ENCODE measurements at places on chromosomes 1 and 21.
A peak's percentile ranks its signal among the peaks of the same experiment; 100 is the strongest.

- DNase-seq, result peak; percentile 49
Observed at GRCh38 chr1:150613061-150613920, 16.1 kb downstream of the ENSA start.

- no peak for DNase-seq
Observed at GRCh38 chr1:96080925-96081324, 640.7 kb upstream of the PTBP2 start.

GRCh38 chr1:155858800-155859233 lies 550 bp upstream of the SYT11 start:
- DNase-seq, result peak; percentile 47

DNA sequence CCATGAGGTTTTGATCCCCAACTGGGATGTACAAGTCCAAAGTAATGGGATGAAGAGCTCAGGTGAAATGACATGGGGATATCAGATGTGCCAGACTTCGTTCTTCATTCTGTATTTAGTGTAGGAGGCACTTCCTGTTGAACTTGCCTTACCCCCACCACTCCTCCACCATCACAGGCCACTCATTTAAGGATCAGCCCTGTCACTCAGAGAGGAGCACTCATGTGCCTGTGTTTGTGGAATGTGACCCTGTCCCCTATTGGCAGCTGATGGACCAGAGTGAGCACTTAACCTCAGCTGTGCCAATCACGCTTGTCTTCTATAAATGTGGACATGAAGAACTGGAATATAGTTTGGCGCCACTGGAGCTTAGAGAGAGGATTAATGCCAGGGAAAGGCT lies 91.4 kb upstream of the CTTNBP2NL start:
- no peak for DNase-seq

GRCh38 chr1:42250164-42250563 lies 84.9 kb downstream of the FOXJ3 start:
- DNase-seq, result no peak

GRCh38 chr1:119782631-119783325 lies 14.1 kb upstream of the HMGCS2 start:
- no peak for DNase-seq

GRCh38 chr1:229067546-229067945 lies 203.4 kb upstream of the RAB4A start:
- no peak for DNase-seq

DNA sequence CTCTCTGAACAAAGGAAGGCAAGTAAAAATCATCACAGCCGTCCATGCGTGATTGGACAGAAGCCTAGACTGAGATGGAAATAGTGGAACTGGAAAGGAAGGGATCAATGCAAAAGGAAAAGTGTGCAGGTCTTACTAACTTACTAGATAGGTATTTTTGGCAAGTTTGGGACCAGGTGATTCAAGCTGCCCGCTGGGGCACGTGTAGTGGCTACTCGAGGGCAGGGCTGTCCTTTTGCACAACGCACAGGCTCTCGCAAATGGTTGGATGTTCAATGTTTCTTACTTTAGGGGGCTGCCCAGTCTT lies 566 bp upstream of the ALG6 start:
- no peak for DNase-seq

DNA sequence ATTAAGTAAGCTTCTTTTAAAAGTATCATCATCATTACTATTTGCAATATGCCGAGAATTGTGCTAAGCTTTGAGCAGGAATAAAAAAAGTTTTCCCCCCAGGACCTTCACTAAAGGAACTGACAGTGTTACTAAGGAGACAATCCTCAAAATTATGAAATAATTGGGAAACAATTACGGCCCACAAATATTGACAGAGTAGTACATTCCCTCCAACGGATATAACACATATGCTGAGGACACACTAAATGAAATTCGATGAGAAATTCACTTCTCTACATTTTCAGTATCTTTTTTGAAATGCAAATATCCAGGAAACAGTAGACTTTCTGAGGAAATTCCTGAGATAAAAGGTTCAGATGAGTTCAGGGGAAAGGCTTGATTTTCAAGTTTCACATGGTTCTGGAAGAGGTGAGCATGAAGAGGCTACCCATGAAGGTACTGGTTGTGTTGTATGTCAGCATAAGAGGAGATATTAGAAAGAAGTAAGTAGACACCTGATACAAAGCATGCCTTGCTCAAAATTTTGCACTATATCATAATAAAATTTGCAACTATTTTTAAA lies 171.2 kb upstream of the NR5A2 start:
- no peak for DNase-seq

- DNase-seq, result no peak
Observed at GRCh38 chr1:173276922-173277800, 70.0 kb upstream of the TNFSF4 start.

DNA sequence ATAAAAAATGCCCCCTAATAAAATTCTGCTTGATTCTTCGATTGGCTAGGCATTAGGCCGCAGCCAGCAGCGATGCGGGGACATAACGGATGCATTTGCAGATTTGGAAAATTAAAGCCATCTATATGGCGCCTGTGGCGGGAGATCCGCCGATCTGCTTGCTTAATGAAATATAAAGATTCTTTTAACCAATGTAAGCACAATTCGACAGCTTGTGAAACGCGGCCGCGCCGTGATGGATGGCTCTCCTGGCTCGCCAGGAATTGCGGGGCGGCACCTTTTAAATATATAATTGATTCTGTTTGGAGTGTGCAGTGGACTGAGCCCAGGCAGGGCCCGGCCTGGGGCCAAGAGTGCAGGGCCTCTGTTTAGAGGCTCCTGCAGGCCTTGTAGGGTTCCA lies 8.0 kb downstream of the DMBX1 start:
- DNase-seq, result no peak

GRCh38 chr1:58158506-58159433 lies 387.8 kb downstream of the OMA1 start:
- DNase-seq, result no peak

GRCh38 chr1:4397196-4397595 lies 257.2 kb upstream of the AJAP1 start:
- no peak for DNase-seq

- no peak for DNase-seq
Observed at GRCh38 chr1:221310180-221310579, 430.9 kb downstream of the HLX start.

GRCh38 chr1:208747979-208748378 lies 503.8 kb upstream of the PLXNA2 start:
- no peak for DNase-seq

- DNase-seq, result no peak
Observed at GRCh38 chr21:45160198-45160597, 85.8 kb downstream of the ADARB1 start.

DNA sequence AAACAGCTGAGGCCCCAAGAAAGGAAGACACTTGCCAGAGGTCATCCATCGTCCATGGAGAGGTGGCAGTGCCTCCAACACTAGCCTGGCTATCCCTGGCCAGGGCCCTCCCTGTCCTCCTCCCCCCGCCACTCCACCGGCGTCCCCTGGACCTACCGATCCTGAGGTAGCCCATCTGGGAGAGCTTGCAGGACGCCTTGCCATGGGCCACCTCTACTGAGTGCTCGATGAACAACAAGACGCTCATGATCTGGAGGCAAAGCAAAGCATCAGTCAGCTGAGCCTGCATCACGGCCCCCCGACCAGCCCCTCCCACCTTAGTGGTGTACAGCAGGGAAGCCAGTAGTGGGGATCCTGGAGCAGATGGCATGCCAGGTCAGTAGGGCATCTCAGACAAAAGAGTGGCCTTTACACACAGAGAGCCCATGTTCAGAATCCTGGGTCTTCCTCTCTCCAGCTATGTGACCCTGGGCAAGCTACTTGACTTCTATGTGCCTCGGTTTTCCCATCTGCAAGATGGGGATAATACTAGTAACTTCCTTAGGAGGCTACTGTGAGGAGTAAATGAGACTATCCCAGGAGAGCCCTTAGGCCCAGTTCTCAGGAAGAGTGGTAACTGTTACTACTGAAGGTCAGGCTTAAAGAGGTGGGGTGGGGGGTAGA lies 15.1 kb downstream of the LAPTM5 start:
- DNase-seq, result no peak

GRCh38 chr1:242728696-242729095 lies 204.2 kb upstream of the PLD5 start:
- no peak for DNase-seq

GRCh38 chr1:7616953-7617352 lies 154.1 kb upstream of the VAMP3 start:
- DNase-seq, result no peak

- DNase-seq, result no peak
Observed at GRCh38 chr1:111792249-111792648, 36.5 kb downstream of the DDX20 start.

DNA sequence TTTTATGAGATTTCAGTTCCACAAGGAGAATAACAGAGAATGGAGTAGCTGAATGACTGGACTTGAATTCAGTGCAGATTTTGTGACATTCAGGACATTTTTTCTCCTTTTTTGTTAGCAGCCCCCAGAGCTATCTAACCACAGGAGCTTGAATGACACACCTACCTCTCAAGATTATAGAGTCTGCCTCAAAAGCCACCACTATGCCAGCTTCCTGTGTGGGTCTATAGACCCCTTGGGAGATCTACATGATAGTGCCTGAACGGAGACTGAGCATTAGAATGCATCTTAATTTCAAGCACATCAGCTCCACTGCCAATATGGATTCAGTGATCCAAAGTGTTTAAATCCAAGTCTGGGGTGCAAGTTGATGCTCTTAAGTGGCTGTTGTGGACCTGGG lies 74.4 kb upstream of the ZNF648 start:
- no peak for DNase-seq

DNA sequence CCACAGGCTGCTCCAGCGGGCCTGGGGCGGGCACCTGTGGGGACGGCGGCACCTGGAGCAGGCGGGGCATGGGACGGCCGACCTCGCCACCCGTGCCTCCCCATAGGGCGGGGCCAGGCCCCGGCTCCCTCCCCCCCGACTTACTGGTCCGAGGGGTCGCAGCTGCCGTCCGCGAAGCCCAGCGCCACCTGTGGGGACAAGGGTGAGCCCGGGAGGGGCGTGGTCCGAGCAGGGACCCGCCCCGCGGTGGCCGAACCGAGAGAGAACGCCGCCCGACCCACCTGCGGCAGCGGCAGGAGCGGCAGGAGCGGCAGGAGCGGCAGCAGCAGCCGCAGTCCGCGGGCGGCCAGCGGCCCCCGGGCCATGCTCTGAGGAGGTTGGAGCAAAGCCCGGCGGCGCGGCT lies at the start of gene TMEM52:
Gene TMEM52, minus strand, starts transcription at position 379 of the 403 bp plus-strand sequence. Its CDS starts 14 bp downstream, at position 365.
- DNase-seq, result no peak

DNA sequence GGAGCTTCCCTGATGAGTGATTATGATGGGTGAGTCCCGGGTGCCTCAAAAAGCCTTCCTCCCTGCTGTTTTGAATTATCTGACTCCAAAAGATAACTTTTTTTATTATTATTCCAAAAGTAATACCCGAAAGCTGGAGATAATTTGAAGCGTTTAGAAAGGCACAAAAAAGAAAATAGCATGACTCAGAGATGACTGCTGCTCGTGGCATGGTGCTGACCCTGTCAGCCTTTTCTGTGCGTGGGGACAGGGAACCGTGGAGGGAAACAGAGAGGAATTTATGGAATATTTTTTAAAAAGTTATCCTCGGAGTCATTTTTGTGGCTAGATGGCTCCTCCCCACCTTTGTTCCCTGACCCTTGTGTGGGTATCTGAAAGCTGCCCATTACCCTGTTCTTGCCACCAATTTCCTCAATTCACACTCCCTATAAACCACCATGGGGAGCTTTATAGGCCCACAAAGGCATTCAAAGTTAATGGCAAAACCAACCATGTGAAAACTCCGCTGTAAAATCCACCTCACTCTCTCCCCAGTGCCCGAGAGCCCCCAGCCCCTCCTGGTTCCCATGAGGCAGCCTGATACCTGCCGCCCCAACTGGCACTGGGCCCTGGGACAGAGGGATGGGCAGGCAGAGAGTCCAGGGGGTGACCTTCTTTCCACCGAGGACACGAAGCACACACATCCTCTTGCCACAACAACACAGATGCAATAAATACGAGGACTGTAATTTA lies 37.5 kb downstream of the IGSF21 start:
- no peak for DNase-seq

DNA sequence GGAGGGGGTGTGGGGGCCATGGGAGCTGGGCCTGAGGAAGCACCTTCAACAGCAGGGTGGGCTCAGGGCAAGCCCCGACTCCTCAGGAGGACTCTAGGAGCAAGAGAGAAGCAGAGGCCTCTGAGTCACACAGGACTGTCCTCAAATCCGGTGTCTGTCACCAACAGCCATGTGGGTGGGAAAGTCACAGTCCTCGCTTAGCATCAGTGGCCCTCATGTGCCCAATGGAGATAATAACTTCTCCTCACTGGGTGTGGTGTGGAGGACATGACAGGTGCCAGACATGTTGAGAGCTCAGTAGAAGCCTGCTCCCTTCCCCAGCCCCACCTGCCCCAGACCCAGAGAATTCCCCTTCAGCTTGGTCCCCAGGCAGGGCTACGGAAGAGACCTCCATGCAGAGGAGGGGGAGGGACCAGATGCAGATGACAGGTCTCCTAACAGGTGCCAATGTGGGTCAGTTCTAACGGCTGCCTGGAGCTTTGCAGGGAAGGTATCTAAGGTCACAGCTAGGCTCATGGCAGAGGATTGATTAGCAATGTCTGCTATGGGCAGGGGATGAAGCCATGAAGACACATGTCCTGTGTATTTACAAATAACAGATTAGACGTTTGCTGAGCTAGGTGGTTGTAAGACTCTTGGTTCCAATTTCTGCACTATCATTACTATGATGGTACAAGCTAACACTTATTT lies 30.2 kb downstream of the TTC39A start:
- DNase-seq, result no peak

Measured in activated CD4-positive, alpha-beta T cell treated with anti-CD3 and anti-CD28 coated beads, Interleukin-2, amount 50 U/mL, for 48 hours (primary cell).